ENCODE measurements at places on chromosomes 5 and 9. TPM values are rescaled to one million over a fixed set of nuclear protein-coding genes. Genes with fewer than 3 reads are reported as not detected.

- no peak overlapping the region for H3K27ac ChIP-seq
- H3K4me3 ChIP-seq = no peak overlapping the region
- H3K4me1 ChIP-seq = no peaks in the 10 kb centered on the region
- no peaks in the 10 kb centered on the region for H3K36me3 ChIP-seq
- H3K27me3 ChIP-seq = no peaks in the 10 kb centered on the region
Observed at GRCh38 chr5:483434-484140, 40.6 kb downstream of the EXOC3 start.

The CYLC2 gene
- total RNA-seq = not detected

The SERF1A gene
- total RNA-seq = 5.5 TPM

DNA sequence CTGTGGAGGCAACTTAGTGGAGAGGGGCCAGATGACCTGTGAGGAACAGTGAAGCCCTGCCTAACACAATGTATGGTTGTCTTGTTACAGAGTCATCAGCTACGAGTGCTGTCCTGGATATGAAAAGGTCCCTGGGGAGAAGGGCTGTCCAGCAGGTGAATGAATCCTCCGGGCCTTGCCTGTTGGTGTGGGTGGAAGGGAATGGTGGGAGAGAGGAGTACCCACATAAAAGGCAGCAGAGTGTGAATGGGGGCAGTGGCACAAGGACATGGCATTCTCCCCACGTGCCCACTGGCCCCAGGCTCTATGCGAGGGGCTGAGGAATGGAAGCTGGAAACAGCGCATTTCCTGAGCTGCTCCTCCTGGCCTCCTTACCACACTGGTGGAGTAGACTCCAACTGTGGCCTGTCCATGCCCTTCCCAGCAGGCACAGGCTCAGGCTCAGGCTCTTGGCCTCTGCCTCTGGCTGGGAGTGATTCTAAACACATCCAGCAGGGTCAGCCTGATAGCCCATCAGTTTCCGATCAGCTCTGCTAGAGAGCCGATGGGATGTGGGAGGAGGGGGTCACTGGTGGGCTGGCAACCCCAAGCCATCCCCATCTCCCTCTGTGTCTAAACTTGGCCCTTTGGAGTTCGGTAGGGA lies 15.3 kb downstream of the TGFBI start:
- peaks cover 62% of the 10 kb centered on the region for H3K4me1 ChIP-seq
- H3K36me3 ChIP-seq = peaks cover 68% of the 10 kb centered on the region
- no peaks in the 10 kb centered on the region for H3K27me3 ChIP-seq
- peak overlapping the region; percentile 69 for H3K27ac ChIP-seq

The FOXD1 gene
- total RNA-seq = 13.5 TPM

GRCh38 chr9:87581513-87581912 lies 83.8 kb downstream of the DAPK1 start:
- no peaks in the 10 kb centered on the region for H3K36me3 ChIP-seq
- DNase-seq = peak; percentile 44
- H3K27me3 ChIP-seq = no peaks in the 10 kb centered on the region
- H3K4me1 ChIP-seq = no peaks in the 10 kb centered on the region

GRCh38 chr9:114856942-114857315 lies 51.1 kb upstream of the TNFSF15 start:
- no peaks in the 10 kb centered on the region for H3K4me1 ChIP-seq
- no peak overlapping the region for H3K4me3 ChIP-seq
- peak overlapping the region; percentile 51 for H3K27ac ChIP-seq
- no peaks in the 10 kb centered on the region for H3K27me3 ChIP-seq

DNA sequence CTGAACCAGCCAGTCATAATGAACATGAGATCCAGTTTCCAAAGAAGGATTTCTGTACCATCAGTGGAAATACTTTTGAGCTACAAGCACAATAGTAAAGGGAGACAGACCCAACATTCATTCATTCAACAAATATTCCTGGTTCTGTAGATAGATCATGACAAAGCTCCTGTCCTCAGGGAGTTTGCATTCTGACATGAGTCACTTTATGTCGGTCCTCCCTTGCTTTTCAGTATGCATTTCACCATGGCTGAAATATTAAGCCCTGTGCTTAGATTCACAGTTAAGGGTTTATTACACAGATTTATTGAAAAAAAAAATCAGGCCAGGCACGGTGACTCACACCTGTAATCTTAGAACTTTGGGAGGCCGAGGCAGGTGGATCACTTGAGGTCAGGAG lies 5.4 kb upstream of the MYOT start:
- no peak overlapping the region for H3K27ac ChIP-seq
- no peak overlapping the region for H3K4me3 ChIP-seq
- no peak for DNase-seq
- H3K27me3 ChIP-seq = no peaks in the 10 kb centered on the region
- no peaks in the 10 kb centered on the region for H3K4me1 ChIP-seq
- no peaks in the 10 kb centered on the region for H3K36me3 ChIP-seq

The SEC61B gene
- 263 TPM for total RNA-seq

The HTR4 gene
- total RNA-seq = not detected

GRCh38 chr9:131080589-131080988 lies 15.7 kb upstream of the AIF1L start:
- H3K4me3 ChIP-seq = no peak overlapping the region
- DNase-seq = no peak
- no peaks in the 10 kb centered on the region for H3K36me3 ChIP-seq
- H3K4me1 ChIP-seq = no peaks in the 10 kb centered on the region

- H3K4me1 ChIP-seq = no peaks in the 10 kb centered on the region
- H3K27ac ChIP-seq = no peak overlapping the region
- H3K36me3 ChIP-seq = no peaks in the 10 kb centered on the region
- no peak overlapping the region for H3K4me3 ChIP-seq
Observed at GRCh38 chr9:374736-375135, 160.1 kb downstream of the DOCK8 start.

DNA sequence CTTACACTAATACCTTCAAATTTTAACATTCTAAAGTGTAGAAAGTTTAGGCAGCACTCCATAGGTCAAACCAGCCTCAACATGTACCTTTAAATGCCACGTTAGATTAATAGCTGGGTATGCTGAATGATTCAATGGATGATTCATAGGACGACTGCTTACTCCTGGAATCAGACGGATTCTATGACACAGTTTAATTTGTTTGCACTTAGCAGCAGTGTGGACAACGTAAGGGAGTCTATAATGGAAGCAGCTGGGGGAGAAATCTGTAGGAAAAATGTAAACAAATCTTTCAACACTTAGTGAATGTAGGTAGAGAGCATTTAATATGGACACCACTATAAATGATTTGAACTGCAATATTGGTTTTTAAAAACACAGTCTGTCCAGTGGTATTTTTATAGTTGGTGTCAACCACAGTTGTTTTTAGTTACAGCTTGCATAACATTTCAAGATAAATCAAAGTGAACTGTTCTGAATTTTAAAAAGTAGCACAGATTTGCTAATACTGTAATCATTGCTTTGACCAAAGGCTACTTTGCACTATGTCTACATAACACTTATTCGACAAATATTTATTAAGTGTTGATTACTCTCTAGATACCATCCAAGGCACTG lies 701.5 kb upstream of the MEF2C start:
- H3K27ac ChIP-seq = no peak overlapping the region
- H3K36me3 ChIP-seq = no peaks in the 10 kb centered on the region
- DNase-seq = peak; percentile 87
- no peaks in the 10 kb centered on the region for H3K4me1 ChIP-seq

DNA sequence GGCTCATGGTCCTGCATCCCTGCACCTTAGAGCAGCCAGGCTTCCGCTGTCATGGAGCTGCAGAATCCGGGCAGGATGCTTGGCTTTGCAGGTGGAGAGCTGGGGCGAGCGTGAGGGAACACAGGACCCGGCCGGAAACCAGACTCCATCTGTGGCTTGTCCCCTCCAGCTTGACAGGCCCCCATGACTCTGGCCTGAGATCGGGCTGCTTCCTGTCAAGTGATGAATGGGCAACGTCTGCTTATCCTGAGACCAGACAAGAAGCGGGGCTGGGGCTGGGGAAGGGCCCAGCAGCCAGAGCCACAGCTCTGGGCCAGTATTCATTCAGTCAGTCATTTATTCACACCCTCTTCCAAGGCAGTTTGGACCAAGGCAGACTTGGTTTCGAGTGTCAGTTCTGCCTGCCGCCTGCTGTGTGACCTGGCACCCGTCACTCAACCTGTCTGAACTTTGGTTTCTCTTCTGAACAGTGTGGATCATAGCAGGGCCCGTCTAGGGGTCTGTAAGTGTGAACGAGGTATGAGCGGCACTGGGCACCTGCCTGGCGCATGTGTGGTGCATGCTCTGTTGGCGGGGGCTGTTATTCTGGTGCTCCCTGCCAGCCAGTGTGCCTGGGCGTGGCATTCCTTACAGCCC lies 37.5 kb downstream of the NEK6 start:
- no peaks in the 10 kb centered on the region for H3K27me3 ChIP-seq
- peaks cover 97% of the 10 kb centered on the region for H3K4me1 ChIP-seq
- H3K36me3 ChIP-seq = no peaks in the 10 kb centered on the region
- H3K4me3 ChIP-seq = no peak overlapping the region
- DNase-seq = peak; percentile 53
- H3K27ac ChIP-seq = no peak overlapping the region

The PROB1 gene
- total RNA-seq = 0.60 TPM

The NINJ1 gene
- 26.9 TPM for total RNA-seq

The CHSY3 gene
- total RNA-seq = 11.9 TPM

GRCh38 chr5:10441083-10441991 lies at the start of gene ROPN1L:
Gene ROPN1L (plus strand): TSS chr5:10441879. CDS start chr5:10442168, 289 bp downstream.
- H3K4me3 ChIP-seq = peak within 1 kb of the TSS; percentile 64
- peaks cover 7% of the 10 kb centered on the region for H3K36me3 ChIP-seq
- peak; percentile 70 for DNase-seq
- peaks cover 15% of the 10 kb centered on the region for H3K4me1 ChIP-seq
- peak within 1 kb of the TSS; percentile 50 for H3K27ac ChIP-seq

- H3K27ac ChIP-seq = no peak overlapping the region
- H3K27me3 ChIP-seq = no peaks in the 10 kb centered on the region
- H3K36me3 ChIP-seq = no peaks in the 10 kb centered on the region
- peak; percentile 54 for DNase-seq
- no peak overlapping the region for H3K4me3 ChIP-seq
- peaks cover 26% of the 10 kb centered on the region for H3K4me1 ChIP-seq
Observed at GRCh38 chr5:173479711-173480110, 136.7 kb downstream of the BOD1 start.

DNA sequence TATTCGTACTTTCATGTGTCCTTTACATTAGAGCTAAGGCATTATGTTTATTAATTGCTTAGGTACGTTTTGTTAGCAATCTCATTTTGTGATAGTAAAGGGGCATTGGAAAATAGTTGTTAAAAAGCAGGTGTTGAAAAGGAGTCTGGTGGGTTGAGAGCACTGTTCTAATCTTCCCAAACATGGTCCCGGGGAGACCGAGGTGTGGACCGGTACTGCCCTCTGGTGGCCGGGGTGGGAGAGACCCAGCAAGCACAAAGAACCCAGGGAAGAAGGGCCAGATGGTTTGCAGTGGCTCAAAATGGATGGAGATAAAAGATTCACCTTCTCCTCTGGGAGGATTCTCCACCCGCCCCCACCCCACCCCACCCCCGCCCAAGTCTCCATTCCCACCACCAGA lies 26.1 kb downstream of the IDNK start:
- no peak for DNase-seq
- H3K27me3 ChIP-seq = no peaks in the 10 kb centered on the region
- H3K4me3 ChIP-seq = no peak overlapping the region
- H3K27ac ChIP-seq = no peak overlapping the region
- H3K36me3 ChIP-seq = peaks cover 26% of the 10 kb centered on the region
- H3K4me1 ChIP-seq = no peaks in the 10 kb centered on the region

The PCDHB15 gene
- 1.6 TPM for total RNA-seq

The SPATA31A3 gene
- total RNA-seq = not detected

The SPACA9 gene
- total RNA-seq = 3.9 TPM

GRCh38 chr9:95261890-95262289 lies 55.6 kb downstream of the FANCC start:
- H3K27me3 ChIP-seq = no peaks in the 10 kb centered on the region
- H3K4me3 ChIP-seq = no peak overlapping the region
- peak; percentile 54 for DNase-seq

DNA sequence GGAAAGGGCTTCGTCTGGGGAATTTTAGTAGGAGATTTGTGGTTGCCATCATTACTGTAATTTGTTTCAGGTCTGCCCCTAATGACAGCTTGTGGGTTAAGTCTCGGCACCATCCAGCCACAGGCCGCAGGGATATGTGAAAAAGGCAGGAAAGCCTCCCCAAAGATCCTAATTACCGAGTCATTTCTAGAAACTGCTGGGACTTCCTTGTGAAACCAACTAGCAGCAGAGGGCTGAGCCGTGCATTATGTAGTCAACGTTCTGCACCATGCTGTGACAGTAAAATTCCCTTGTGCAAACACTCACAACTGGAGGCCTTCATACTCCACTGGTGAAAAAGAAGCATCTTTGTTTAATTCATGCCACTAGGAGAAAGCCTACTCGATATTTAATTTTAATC lies 230.3 kb downstream of the MPDZ start:
- DNase-seq = peak; percentile 3
- no peak overlapping the region for H3K4me3 ChIP-seq
- no peaks in the 10 kb centered on the region for H3K36me3 ChIP-seq

The SLC12A7 gene
- total RNA-seq = 28.6 TPM

The TLR4 gene
- 9.1 TPM for total RNA-seq

- H3K4me3 ChIP-seq = no peak overlapping the region
- no peak for DNase-seq
Observed at GRCh38 chr9:112489039-112489546, 2.5 kb downstream of the KIAA1958 start.

DNA sequence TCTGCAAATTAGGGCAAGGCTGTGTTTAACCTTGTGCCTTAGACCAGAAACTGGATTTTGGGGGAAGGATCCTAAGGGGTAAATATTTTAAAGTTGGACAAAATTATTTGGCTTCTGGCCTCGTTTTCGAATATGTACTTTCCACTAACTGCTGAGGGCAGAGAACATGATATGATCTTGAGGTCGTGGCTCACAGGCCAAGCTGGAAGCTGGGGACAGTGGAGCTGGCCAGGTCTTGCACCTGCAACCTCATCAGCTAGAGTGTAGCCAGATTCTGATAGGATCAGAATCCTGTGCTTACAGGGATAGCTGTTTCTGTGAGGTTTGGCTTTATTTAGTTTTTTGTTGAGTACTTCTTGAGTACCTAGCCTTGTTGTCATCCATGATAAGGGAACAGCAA lies 24.9 kb downstream of the MAN2A1 start:
- no peaks in the 10 kb centered on the region for H3K27me3 ChIP-seq
- DNase-seq = no peak
- no peak overlapping the region for H3K4me3 ChIP-seq

DNA sequence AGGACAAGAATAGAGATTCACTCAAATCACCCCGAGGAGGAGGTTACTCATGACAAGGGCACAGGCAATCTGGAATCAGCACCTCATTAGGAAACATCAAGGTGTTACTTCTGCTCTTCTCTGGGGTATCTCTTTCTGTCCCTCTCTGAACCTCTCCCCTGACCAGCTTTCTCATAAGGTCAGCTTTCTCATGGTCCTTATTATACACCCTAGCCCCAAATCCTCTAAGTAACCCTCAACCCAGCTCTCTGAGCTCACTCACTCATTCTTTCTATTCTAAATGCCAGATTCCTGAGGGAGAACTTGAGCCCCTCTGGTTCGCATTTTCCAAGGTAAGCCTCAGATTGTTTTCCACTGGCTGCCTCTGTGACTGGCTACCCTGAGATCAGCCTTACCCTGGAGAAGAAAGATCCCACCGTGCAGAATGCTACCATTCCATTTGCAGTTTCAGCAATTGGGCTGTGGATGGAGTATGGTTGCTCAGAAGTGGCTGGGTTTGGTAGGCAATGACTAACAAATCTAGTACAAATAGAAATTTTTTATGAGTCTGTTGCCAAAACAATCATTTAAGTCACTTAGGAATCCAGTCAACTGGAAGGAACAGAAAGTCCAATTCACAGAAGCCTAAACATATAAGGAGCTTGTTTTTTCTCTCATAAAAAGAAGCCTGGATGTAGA lies 9.0 kb upstream of the TIMD4 start:
- no peak for DNase-seq
- no peak overlapping the region for H3K4me3 ChIP-seq
- no peak overlapping the region for H3K27ac ChIP-seq
